ENCODE measurements at places on chromosomes 4 and X. TPM values are rescaled to one million over a fixed set of nuclear protein-coding genes. Genes with fewer than 3 reads are reported as not detected.
A peak's percentile ranks its signal among the peaks of the same experiment; 100 is the strongest.

GRCh38 chr4:15078682-15079642 lies 76.7 kb downstream of the CPEB2 start:
- H3K4me1 ChIP-seq = no peaks in the 10 kb centered on the region
- peaks cover 18% of the 10 kb centered on the region for H3K36me3 ChIP-seq
- no peak overlapping the region for H3K27ac ChIP-seq
- no peak for DNase-seq
- no peaks in the 10 kb centered on the region for H3K27me3 ChIP-seq

- DNase-seq = no peak
- no peaks in the 10 kb centered on the region for H3K27me3 ChIP-seq
- H3K27ac ChIP-seq = no peak overlapping the region
- H3K36me3 ChIP-seq = no peaks in the 10 kb centered on the region
- H3K4me3 ChIP-seq = no peak overlapping the region
Measured at GRCh38 chr4:121243485-121243884, 79.4 kb upstream of the TNIP3 start.

DNA sequence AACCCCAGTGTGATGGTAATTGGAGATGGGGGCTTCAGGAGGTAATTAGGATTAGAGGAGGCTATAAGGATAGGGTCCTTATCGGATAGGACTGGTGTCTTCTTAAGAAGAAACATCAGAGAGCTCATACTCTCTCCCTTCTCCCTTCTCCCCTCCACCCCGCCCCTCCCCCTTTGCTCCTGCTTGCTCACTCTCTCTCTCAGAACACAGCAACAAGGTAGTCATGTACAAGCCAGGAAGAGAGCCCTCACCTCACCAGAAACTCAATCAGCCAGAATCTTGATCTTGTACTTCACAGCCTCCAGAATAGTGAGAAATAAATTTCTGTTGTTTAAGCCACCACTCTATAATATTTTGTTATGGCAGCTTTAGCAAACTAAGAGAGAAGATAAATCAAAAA lies 4.5 kb downstream of the DDX60L start:
- no peak overlapping the region for H3K27ac ChIP-seq
- H3K27me3 ChIP-seq = no peaks in the 10 kb centered on the region
- peaks cover 35% of the 10 kb centered on the region for H3K4me1 ChIP-seq
- DNase-seq = no peak
- peaks cover 28% of the 10 kb centered on the region for H3K36me3 ChIP-seq

GRCh38 chr4:101348995-101349800 lies 1.9 kb upstream of the PPP3CA start:
- no peaks in the 10 kb centered on the region for H3K27me3 ChIP-seq
- peak overlapping the region; percentile 96 for H3K4me3 ChIP-seq
- DNase-seq = no peak

GRCh38 chr4:163694385-163694784 lies 199.9 kb downstream of the TMA16 start:
- peaks cover 13% of the 10 kb centered on the region for H3K27me3 ChIP-seq
- no peak overlapping the region for H3K27ac ChIP-seq
- H3K4me3 ChIP-seq = no peak overlapping the region

- H3K27me3 ChIP-seq = no peaks in the 10 kb centered on the region
- peaks cover 33% of the 10 kb centered on the region for H3K4me1 ChIP-seq
- H3K36me3 ChIP-seq = no peaks in the 10 kb centered on the region
Measured at GRCh38 chrX:16870862-16871815, 977 bp upstream of the RBBP7 start.

The SPACA5 gene
- polyA plus RNA-seq = not detected

GRCh38 chrX:102154900-102155805 lies 624 bp downstream of the BEX5 start:
- H3K27me3 ChIP-seq = peaks cover 29% of the 10 kb centered on the region
- peaks cover 5% of the 10 kb centered on the region for H3K36me3 ChIP-seq
- peaks cover 15% of the 10 kb centered on the region for H3K4me1 ChIP-seq
- peak; percentile 2 for DNase-seq
- peak overlapping the region; percentile 92 for H3K4me3 ChIP-seq

All from naive B cell (primary cell).